Stimulated activated CD4-positive, alpha-beta T cell treated with anti-CD3 and anti-CD28 coated beads, Interleukin-15, amount 100 ng/mL, for 24 hours (primary cell): ENCODE measurements at places on chromosomes 3 and 15.

DNA sequence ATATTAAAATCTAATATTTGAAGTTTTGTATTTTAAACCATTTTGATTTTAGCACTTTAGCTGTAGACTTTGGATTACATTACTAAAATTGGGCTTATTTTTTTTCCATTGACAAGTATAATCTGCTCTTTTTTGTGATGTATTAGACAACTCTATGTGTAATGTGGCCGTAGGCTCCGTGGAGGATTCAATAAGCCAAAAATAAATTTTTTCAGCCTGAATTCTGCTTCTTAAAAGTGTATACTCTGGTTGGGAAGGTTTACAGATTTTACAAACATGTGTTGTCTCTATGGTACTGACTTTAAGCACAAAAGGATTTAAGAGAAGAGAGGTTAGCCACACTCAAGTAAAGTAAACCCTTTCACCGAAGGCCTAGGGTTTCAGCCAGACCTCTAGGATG, 110.8 kb downstream of the PLCL2 start:
- DNase-seq = no peak

DNA sequence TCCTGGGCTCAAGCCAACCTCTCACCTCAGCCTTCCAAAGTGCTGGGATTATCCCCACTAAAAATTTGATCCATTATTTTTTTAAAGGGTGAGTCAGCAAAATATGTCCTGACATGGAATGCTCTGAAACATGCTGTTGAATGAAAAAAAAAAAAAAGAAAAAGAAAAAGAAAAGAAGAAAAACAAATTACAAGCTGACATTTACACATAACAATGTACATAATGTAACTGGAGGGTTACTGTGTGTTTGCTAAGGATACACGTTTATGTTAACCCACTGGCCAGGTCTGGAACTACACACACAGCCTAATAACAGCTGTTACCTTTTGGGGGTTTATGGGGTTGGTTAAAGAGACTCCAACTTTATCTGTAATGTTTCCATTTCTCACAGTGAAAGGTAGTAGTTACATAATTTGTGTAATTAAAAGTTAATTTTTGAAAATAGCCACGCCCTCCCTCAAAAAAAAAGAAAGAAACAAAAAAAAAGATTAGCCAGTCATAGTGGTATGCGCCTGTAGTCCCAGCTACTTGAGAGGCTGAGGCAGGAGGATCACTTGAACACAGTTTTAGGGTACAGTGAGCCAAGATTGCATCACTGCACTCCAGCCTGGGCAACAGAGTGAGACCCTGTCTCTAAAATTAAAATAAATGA, 3.1 kb upstream of the MESP2 start:
- DNase-seq = no peak

GRCh38 chr15:84833447-84834228, 16.5 kb downstream of the ALPK3 start:
- no peak for DNase-seq

DNA sequence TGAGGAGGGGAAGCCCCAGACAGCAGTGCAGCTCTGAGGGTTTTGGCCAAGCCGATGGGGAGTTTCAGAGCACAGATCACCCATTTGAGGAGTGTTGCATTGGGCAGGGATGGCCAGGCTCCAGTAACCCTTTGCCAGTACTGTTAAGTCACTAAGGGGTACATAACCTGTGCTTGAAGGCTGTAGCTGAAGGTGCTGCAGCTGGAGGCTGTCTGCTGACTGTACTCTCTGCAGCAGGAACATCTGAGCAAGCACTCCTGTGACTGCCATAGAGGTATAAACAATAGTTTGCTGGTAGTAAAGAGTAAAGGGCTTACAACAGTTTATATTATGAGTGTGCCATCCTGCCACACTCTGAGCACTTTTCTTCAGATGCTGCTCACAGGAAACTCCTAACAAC, 297.8 kb downstream of the EPHA3 start:
- no peak for DNase-seq

- DNase-seq = no peak
These were observed 3.9 kb downstream of the DNAH1 start for GRCh38 chr3:52319921-52320595.

DNA sequence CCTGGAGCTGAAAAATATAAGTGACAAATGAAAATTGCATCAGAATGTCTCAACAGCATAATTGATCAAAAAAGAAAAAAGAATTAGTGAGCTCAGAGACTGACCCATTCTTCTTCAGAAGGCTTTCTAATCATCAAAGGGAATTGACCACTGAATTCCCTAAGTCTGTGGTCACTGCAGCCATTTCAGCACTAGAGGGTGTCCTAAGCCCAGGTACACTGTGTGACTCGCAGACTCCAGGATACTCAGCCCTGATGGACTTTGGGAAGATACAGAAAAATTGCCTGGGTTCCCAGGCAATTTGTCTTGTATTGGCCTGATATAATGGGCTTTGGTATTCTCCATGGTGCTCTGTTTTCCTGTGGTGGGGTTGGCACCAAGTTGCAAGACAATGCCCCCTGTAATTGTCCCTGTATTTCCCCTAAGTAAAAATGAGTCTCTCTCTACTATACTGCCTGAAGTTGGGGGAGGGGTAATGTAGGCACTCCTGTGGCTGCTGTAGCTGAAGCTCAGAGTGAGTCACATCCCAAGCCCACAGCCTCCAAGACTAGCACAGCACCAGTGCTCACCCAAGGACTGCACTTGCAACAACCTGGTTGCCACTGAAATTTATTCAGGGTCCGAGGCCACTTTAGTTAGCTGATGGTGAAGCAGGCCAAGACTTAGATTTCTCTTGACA, 256.0 kb upstream of the STAC start:
- no peak for DNase-seq

DNA sequence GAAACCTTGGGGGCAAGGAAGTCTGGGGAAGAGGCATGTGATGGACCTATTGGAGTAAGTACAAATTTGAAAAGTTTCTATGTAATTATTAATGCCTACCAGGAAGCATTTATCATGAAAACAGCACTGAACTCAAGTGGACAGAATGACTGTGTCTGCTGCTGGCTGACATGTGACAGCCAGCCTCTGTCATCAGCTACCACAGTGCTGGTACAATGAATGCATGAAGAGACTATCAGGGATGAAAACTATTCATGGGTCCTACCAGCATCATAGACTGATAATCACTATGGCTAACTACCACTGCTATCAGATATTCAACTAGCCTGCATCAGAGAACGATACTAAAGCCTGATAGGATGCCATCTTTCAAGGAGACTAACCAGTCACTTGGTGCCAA, 193.5 kb downstream of the RAP2B start:
- no peak for DNase-seq

- no peak for DNase-seq
These were observed 473.3 kb downstream of the CADM2 start for GRCh38 chr3:85432081-85432480.

DNA sequence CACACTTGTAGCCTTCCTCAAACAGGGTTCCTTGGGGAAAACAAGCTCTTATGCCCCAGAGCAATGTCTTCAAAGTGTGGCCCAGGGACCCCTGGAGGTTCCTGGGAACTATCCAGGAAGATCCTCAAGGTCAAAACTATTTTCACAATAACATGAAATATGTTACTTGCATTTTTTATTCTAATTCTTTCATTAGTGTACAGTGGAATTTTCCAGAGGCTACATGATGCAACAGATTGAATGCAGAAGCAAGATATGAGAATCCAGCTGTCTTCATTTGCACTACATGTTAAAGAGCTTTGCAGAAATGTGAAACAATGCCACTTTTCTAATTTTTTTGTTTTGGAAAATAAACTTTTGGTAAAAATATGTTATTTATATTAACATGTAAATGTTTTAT, 190.9 kb downstream of the SLC9A9 start:
- DNase-seq = no peak
